ENCODE measurements at places on chromosomes 1 and 21.

- no peak for DNase-seq
Observed at GRCh38 chr1:235045034-235045690, 83.5 kb downstream of the TOMM20 start.

GRCh38 chr1:106924360-106924759, 132.1 kb upstream of the PRMT6 start:
- no peak for DNase-seq

GRCh38 chr1:181013144-181013543, 9.5 kb downstream of the STX6 start:
- no peak for DNase-seq

GRCh38 chr1:206895837-206896242, 1.4 kb upstream of the IL24 start:
- no peak for DNase-seq

DNA sequence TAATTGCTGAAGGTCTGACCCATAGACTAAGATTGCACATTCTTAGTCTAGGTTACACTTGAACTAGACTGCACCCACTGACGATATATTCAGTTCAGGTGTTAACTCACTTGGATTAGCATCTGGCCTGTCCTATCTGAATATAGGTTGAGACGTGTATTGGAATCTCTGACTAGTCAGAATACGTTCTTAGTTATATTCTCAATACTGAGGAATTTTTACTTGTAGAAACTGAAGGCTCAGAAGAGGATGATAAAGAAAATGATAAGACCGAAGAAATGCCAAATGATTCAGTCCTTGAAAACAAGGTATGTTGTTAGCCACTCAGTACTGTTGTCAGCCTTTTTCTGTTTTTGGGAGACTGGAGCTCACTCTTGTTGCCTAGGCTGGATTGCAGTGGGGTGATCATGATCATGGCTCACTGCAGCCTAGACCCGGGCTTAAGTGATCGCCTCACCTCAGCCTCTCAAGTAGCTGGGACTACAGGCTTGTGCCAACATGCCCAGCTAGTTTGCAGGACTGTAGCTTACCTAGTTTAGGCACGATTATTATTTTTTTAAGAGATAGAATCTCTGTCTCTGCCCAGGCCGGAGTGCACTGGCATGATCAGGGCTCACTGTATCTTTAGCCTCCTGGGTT, 10.8 kb downstream of the CCDC17 start:
- no peak for DNase-seq

DNA sequence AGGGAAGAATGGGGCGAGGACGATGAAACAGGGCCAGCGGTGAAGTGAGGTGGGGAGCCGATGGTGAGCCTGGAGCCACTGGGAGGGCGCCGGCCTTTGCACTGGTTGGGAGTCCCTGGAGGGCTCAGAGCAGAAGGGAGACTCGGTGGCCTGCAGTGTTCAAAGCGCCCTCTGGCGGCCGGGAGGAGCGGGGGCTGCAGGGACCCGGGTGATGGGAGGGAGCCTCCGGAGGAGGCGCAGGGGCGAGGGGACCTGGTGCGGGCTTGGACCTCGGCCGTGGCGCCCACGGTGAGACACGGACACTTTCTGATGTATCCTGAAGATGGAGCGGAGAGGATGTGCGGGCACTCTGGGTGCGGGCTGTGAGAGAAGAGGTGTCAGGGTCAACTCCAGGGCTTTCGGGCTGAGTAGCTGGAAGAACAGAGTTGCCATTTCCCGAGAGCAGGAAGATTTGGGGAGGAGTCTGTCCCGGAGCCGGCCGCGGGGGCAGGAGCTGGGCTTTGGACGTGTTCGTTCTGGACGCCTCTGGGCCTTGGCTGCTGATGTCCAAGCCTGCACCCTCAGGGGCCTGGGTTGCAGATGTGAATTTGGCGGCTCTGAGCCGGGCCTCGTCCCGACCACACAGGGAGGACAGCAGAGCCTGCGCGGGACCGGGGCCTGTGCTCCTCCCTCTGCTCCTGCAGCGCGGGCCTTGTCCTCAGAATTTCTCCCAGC, 29.7 kb downstream of the HEYL start:
- peak; percentile 71 for DNase-seq

- no peak for DNase-seq
Observed at GRCh38 chr1:26693599-26694572, 1.9 kb upstream of the ARID1A start.

- DNase-seq: no peak
Observed at GRCh38 chr1:150257624-150258585, at the start of gene CA14. Gene CA14, plus strand, starts transcription at chr1:150257774. Its CDS starts 355 bp downstream, at chr1:150258129.

DNA sequence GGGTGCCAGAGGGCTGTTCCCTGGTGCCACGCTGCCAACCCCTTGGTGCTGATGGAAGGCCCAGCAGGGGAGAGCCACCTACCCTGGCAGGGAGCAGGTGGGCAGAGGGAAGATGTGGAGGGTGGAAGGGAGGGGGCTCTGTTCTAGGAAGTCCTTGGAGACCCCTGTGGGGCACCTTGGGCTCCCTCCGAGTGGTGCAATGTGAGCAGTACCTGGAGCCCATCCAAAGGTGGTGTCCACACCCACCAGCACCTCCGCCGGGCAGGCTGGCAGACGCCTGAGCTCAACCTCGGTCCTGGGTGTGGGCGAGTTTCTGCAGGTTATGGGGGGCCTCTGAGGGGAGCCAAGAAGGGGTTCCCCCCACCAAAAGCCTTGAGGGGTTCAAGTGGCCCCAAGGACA, 11.3 kb upstream of the DNMT3L start:
- DNase-seq: no peak

- no peak for DNase-seq
Observed at GRCh38 chr1:112575154-112575804, 43.7 kb downstream of the ST7L start.

GRCh38 chr1:234746798-234747196, 136.8 kb upstream of the IRF2BP2 start:
- DNase-seq: no peak

DNA sequence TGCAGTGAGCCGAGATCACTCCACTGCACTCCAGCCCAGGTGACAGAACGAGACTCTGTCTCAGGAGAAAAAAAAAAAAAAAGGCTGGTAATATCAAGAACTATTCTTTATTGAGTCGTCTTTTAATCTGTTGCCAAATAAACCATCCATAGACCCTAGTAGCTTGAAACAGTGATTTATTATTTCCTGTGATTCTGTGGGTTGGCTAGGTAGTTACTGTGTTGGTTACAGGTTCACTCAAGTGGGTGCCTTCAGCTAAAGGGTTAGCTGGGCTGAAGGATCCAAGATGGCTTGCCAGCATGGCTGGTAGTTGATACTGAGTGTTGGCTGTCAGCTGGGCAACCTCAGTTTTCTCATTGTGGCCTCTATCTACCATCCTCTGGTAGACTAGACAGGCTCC, 9.2 kb downstream of the TLCD4 start:
- DNase-seq: no peak

- DNase-seq: no peak
Observed at GRCh38 chr1:87926131-87926830, 597.6 kb downstream of the LMO4 start.

- DNase-seq: no peak
Observed at GRCh38 chr1:42776502-42776901, 8.3 kb upstream of the TMEM269 start.

GRCh38 chr1:31101147-31101502, 35.6 kb upstream of the PUM1 start:
- DNase-seq: no peak

DNA sequence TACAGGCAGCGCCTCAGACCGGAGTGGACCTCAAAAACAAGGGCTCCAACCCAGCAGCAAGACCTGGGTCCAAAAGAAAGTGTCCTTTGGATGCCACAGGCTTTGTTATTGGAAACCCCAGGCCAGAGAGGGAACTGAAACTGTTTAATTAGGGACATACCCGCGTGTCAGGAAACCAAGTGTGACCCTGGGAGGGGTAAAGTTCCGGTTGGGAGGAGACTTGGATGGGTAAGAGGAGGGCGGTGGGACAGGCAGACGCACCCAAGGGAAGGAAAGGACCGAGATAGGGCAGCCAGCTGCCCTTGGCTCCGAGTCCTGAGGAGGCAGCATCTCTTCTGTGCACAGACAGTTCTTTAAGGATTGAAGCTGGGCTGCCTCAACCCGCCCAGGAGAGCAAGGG, 71.4 kb downstream of the CDC7 start:
- no peak for DNase-seq

DNA sequence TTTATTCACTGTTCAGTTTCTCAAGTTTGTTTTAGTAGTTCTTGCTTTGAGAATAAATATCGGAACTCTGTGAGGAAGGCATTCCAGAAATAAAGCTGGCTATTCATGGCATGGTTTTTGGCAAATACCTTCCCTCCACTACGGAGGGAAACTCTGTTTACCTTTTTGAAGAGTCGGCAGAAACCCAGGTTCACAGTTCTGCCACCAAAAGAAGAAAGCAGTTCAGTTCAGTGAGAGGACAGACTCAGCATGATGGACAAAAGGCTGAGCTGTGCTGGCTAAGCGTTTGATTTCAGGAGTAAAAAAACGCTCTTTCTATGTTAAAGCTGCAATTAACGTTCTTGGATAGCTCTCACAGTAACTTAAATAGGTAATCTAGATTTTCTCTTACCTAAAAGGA, 42.4 kb downstream of the CNN3 start:
- DNase-seq: no peak

DNA sequence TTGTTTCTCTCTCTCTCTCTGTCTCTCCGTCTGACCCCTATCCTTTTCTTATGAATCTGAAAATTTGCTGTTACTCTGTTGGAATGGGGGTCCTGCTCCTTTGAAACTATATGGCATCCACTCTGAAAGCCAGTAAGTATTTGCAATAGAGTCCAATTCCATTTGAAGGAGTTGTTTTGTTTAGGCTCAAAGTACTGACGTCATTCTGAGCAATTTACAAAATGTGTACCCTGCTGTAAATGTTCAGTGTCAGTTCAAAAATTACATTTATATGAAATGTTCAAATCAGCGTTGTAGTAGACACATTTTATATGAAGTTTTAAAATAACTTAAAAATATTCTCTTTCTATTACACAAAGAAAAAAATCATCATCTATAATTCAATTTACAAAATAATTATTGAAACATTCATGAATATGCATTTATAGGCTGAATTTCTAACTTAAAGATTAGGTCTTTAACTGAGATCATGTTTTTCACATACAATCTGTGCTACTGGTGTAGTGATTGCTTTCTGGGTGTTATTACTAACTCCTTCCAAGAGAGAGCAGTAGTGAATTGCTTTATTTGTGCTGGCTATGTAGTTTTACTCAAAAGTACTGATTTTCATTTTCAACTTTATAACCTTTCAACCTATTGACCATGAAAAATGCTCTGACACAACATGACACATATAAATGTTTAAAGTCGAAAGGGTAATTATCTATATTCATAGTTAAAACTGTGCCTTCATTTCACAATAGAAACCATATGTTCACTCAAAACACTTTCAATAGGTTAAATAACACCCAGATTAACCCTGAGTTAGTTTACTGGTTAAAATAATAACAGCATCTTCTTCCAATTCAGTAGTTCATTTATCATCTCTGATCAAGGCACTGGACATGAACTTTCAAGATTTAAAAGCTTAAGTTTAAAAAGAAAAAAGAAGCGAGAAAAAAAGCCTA, 253.1 kb upstream of the ADGRL4 start:
- no peak for DNase-seq

GRCh38 chr1:193031431-193031830, 27.7 kb downstream of the UCHL5 start:
- DNase-seq: no peak

DNA sequence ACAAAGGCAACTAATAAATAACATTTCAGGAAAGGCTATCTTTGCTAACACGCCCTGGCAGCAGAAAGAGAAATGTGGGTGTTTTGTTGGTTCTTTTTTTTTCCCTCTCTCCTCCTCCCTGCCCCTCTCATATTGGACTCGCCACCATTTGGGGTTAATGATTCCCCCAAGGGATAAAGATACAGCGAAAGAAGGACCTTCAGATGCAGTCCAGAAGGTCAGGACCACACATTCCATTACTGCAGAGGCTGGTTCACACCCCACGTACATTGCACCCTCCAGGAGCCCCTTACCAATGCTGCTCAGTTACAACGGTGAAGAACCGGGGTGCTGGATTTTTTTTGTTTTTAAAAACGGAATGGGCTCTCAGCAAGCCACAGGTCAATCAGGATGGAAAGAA, 156.9 kb upstream of the TIAM1 start:
- DNase-seq: no peak

DNA sequence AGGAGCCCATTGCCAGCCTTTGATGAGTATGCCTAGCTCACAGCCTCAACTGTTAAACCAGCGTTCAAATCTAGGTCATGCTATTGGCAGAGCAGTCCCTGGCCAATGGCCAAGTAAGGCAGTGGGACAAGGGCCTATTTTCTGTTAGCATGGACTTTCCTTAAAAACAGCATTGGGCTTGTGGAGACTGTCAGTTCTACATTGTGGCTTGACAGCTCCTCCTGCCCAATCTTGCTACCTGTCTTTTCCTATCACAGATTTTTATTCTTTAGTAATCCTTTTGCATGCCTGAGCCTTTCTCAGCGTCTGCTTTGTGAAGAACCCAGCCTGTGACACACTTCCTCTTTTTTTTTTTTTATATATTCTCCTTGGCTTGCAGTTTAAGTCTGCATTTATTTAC, 56.4 kb downstream of the DIP2A start:
- no peak for DNase-seq

- no peak for DNase-seq
Observed at GRCh38 chr1:184757406-184757805, 2.7 kb upstream of the EDEM3 start.

DNA sequence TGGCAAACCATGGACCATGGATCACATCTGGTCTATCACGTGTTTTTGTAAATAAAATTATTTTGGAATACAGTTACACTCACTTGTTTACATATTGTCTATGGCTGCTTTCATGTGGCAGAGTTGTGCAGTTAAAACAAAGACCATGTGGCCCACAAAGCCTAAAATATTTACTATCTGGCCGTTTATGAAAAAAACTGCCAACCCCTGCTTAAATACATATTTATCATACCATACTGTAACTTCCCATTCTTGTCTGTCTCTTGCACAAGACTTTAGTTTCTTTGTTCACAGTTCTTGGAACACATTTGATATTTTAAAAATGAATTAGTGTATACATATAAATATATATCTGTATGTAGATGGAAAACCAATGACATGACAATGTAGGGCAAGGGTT, 141.5 kb downstream of the PAPPA2 start:
- DNase-seq: no peak

Data from stimulated activated CD8-positive, alpha-beta memory T cell treated with anti-CD3 and anti-CD28 coated beads, Interleukin-12 subunit alpha, Interleukin-12 subunit beta, amount 100 ng/mL, for 1 hour (primary cell).